ENCODE measurements at places on chromosomes 4 and X.

DNA sequence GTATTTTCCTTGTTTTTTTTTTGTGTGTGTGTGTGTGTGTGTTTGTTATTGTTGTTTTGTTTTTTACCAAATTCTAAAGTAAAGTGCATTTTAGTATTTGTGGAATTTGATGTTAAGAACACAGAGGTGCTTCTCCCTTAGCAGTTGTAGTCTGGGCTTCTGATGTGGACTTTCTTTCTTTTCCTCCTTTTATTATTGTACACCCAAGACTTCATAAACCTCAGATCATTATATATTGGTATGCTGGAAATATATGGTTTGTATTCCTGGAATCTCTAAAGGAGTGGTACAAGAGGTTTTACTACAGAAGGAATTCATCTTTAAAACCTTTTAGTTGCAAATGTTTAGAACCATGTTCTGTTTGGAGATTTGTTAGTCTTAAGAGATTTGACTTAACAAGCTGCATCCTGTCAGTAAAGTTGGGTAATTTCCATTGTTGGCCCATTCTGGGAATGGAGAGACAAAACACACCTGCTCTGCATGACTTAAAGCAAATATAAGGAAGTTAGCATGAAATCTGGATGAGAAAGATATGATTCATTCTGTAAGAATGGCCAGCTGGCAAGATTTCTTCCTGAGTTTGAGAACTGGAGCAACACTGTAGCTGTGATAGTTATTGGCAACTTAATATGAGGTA, 64.0 kb downstream of the SMAD1 start:
- DNase-seq, result no peak

DNA sequence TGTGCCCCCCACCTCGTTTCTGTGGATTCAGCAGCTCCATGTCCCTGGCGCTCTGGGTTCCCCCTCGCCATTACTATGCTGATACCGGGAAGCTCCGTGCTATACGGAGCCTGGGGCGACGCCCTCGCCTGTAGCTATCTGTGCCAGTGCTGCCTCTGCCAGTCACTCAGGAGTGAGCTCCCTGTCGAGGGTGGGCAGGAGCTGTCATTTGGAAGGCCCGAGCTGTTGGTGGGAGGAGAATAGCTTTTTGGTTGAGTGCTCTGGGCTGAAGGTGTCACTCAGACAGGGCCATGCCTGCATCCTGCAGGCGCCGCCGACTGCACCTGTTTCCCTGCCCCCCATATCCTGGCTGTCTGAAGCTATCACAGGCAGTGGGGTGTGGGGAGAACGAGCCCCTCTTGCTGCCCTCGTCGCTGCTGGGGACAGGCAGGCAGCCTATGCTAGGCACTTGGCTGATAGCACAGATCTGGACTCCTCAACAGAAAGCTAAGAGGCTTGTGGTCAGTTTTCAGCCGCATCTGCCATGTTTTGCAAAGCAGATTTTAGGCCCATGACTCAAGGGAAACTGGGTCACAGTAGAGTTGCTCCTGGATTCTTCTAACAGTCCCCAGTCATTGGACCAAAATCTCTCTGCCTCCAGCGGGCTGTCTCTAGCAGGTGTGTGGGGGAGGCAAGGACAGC, 31.8 kb downstream of the CPLX1 start:
- no peak for DNase-seq

- DNase-seq, result no peak
Measured at GRCh38 chrX:84729408-84729807, 227.2 kb upstream of the HDX start.

DNA sequence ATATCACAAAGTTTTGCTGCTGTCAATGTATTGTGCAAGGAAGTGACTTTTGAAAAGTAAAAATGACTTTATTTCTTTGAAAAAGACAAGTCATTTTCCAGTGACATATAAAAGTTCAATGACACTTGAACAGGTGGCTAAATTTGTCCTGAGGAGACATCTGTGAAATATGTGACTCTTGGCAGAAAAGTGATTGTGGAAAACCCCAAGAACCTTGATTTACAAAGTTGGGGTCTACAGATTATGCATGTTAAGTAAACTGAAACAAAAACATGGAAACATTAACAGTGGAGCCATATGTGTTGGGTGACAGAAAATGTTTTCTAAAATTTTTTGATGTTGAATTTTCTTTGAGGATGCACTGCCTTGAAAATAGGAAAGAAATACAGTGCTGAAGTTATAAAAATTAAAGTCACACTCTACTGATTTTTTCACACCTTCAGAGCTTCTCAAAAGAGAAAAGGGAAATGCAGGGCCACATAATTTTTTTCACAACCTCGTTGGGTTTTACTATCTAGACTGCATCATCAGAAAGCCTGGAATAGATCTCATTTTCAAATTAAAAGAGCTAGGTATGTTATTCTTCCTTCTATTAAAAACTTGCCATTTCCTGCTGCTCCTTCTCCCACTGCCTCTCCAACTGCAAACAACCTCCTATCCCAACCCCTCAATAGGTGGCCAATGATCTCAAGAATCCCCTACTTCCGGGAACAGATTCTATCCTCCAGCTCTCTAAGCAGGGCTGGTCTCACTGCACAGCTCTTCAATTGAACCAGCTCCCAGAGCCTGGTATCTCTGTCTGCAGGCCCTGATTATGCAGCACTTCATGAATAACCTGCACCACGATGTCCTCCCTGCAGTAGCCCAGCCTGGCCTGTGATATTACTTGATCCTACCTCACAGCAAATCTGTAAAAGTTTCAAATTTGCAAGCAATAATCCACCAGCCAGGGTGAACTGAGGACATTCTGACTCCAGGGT, 570.8 kb upstream of the CPEB2 start:
- no peak for DNase-seq

DNA sequence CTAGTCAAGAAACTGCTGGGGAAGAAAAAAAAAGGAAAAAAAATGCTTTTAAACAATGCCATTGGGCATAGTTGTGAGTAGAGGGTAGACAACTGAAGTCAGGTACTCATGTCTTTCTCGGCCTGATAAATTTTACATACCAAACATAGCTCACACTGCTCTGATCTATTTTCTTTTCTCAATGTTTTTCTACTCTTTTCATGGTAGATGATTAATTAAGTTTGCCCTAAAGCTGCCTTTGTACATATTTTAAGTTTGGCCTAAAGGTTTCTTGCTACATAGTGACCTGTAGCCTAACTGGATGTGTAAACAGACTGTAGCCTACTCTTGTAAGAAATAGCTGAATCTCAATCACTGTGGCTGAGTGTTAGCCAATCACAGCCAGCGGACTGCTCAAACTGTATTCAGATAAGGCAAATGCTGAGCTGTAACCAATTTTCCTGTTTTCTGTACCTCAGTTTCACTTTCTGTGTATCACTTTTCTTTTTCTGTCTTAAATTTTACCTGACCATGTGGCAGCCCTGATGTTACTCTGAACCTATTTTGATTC, 121.0 kb downstream of the PCDH10 start:
- DNase-seq, result no peak

DNA sequence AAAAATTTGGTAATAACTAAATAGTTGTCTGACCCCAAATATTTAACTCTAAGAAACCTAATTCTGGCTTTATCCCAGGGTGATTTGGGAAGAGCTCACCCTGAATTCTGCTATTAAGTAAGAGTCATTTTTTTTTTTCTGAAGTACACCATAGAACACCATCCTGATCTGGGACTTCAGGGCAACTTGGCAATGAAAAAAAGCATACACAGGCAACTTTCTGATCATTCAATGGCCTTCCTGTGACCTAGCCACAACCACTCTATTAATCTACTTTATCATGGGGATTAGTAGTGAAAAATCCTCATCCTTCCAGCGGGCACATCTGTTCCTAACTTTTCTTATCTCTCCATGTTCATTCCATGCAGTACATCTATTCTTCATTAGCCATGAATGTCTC, 333.2 kb upstream of the MAD2L1 start:
- DNase-seq, result no peak

DNA sequence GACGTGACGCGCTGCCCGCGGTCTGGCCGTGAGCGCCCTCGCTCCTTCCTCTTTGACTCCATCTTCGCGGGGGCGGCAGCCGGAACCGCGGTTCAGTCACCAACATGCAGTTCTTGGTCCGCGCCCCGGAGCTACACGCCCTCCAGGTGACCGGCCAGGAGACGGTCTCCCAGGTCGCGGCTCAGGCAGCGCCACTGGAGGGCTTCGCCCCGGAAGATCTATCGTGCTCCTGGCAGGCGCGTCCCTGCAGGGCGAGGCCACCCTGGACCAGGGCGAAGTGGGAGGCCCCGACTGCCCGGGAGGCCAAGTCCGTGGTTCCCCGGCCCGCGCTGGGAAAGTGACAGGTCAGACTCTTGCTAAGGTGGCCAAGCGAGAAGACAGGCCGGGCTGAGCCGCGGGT, 2.9 kb downstream of the TRIML2 start:
- DNase-seq, result no peak

DNA sequence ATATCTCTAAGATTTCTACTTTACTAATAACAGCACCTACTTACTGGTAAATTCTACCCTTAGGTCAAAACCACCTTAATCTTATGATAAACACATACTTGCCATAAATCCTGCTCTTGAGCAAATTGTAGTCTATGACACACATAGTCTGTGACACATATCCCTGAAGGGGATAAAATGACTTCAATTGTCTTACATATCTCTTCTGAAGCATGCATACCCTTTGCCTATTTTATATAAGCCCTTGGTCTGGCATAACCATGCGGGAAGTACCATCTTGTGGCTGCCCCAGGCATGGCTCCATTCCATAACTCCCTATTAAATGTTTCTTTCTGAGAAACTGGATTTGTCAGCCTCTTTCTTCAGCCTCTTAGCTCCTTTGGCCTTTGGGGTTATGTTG, 248.9 kb downstream of the SLC7A11 start:
- DNase-seq, result no peak

GRCh38 chrX:51024106-51024696, 113.7 kb downstream of the BMP15 start:
- DNase-seq, result no peak

- DNase-seq, result no peak
Measured at GRCh38 chr4:150173432-150173861, 95.2 kb downstream of the DCLK2 start.

- no peak for DNase-seq
Measured at GRCh38 chr4:143296397-143297067, 40.1 kb upstream of the GAB1 start.

DNA sequence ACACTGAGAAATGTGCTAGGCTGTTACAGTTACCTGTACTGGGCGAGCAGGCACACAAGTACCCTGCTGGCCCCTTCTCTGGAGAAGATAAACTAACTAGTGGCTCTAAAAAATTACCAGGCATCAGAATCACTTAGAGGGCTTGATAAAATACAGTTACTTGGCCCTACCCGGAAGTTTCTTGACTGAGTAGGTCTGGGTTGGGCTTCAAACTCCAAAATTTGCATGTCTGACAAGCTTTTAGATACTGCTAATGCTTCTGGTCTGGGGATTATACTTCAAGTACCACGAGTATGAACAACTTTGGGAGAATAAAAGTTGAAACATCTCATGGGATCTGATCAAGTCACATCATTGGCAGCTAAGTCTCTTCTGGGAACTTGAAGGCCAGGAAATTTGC, 30.8 kb downstream of the CEP135 start:
- no peak for DNase-seq

- DNase-seq, result no peak
Measured at GRCh38 chr4:123952530-123953274, 556.1 kb downstream of the SPRY1 start.

GRCh38 chr4:57099363-57099762, 10.8 kb downstream of the IGFBP7 start:
- DNase-seq, result no peak

- DNase-seq, result no peak
Measured at GRCh38 chrX:15073313-15073712, 196.6 kb downstream of the ASB9 start.

DNA sequence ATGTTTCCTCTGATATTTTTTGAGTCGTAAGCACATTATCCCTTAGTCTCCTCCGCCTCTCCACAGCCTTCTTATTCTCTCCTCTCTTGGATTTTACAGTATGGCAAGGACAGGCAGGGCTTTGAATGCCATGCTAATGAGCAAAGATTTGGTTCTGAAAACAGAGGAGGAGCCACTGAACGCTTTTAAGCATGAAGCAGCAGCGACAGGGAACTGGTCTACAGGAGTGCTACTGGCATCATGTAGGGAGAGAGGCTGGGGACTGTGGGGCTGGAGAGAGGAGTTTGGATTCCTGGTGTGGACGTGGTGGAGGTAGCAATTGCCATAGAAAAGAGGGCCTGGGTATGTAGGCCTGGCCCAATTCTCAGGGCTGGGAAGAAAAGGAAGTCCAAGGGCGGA, 4.6 kb upstream of the CD99L2 start:
- DNase-seq, result no peak

DNA sequence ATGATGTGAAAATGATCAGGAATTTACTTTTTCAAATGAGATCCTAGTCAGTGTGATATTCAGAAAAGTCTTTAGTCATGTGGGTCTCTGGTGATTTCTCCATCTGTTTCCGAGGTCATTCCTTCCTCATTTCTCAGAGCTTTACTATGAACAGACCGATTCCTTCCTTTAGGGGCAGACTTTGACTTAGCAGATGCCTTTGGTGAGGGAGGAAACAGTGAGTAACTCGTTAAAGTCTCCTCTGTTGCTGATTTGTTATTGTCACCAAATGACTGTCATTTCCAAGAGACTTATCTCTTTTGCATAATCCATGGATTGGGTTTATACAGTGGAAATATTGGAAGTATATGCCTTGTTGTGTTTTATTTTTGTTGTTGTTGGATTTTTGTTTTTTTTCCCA, 76.2 kb upstream of the CD99 start:
- no peak for DNase-seq

DNA sequence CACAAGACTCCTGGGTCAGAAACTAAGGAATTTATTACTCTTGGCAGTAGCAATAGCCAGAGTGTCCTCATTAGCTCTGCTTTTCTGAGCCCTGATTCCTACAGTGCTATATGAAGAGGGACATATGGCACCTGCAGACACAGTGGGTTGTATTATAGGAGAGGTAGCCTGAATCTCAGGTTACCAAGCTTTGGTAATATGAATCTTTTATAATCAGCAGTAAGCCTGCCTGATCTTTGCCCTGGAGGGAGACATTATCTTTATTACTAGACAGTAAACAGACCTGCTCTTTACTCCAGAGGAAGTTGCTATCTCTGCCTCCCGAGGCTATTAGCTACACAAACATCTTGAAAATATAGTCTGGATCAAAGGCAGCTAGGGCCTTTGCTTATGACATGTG, 62.5 kb upstream of the HOPX start:
- DNase-seq, result no peak

DNA sequence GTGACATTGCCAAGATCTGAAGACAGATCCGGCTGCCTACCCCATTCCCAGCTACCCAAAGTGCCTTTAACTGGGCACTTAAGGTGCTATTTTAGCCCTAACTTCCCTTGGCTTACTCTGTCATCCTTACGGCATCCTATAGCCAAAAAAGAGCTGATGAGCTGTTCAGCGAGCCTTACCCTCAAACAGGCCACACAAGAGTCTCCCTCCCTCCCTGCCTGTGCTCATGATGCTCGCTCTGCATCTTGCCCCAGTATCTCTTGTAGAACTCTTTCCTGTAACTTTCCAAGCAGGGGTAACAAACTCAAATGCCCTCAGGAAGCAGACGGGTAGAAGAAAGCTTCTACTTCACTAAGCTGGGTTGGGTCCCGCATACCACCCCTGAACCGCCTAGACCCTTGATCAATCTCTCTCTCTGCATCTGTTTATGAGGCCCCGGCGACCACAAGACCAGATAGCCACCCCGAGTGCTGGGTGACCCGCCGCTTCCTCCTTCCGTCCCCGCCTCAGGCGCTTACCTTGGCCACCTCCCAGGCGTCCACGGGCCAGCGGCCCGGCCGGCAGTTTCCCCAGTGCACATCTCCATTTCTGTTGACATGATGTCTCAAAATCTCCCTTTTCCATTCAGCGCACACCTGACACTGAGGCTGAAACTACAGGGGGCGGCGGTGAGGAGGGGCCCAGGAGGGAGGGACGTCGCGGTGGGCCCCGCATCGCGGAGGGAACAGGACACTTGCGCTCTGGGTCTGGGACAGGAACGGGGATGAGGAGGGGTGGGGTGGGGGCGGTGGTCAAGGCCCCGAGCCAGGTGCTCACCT, 663 bp downstream of the CXorf38 start:
- DNase-seq, result no peak
